CD8-positive, alpha-beta T cell (primary cell): ENCODE measurements at places on chromosomes 4 and X. TPM values are rescaled to one million over a fixed set of nuclear protein-coding genes. Genes with fewer than 3 reads are reported as not detected.

Gene COL4A5
- not detected for total RNA-seq

DNA sequence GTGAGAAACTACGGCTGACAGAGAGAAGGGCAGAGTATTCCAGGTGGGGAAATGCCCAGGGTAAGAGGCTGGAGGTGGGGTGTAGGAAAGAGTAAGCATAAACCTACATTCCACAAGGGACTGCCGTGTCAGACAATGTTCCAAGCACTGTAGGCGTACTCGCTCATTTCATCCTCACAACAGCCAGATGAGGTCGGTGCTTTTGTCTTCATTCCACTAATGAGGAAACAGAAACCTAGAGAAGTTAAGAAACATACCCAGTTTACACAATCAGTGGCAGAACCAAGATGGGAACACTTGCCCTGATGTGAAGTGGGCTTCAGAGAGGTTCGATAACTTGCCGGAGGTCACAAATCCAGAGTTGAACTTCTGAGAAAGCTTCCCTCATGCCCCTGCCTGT lies 4.6 kb downstream of the SASH3 start:
- no peak for DNase-seq

DNA sequence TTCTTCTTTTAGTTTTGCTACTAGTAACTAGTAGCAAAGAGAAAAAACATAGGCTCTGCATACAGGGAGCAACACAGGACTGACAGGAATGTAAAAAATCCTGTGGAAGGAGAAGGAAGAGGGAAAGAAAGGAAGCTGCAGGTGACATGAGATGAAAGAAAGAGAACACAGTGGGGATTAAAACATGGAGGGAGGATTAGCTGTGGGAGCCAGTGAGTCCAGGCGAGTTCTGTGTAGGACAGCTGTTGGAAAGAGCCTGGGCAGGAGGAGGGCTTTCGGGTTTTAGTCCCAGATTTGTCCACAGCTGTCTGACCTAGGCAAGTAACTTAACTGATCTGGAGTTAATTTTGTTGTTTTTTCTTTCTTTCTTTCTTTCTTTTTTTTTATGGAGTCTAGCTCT lies 21.6 kb downstream of the CCNG2 start:
- DNase-seq = no peak

DNA sequence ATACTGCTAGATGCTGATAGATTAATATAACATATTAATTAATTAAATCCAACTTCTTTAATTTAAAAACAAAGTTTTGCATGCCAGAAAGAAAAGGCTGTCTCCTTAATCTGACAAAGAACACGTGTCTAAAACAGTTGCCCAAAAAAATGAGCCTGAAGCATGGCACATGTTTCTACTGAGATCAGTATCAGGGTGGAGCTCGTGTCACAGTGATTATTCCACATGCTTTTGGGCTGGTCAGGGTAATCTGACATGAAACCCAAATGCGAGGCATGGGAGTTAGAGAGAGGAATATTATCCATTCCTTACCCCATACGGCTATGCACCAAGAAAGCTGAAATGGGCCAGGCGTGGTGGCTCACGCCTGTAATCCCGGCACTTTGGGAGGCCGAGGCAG lies 79.4 kb upstream of the ADRA2C start:
- DNase-seq = no peak

- no peak for DNase-seq
Measured at GRCh38 chr4:85370400-85371032, 104.4 kb upstream of the ARHGAP24 start.

DNA sequence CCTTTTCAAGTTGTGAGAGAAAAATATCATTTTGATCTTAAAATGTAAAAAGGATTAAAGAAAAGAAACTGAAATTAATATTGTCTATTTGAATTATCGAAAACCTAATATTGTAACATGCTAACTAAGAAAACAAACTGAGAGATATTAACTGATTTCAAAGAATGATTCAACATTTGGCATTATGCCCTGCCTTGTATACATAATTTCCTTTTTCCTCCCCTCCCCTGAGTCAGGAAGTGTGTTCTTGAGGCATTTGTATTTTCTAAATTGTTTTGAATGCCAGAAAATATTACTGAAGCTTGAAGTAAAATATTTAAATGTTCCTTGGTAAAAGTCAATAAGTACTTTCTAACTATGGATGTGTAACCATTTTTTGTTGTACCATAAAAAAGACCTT lies 49.4 kb downstream of the RPS6KA3 start:
- DNase-seq = no peak

GRCh38 chr4:163350672-163351071 lies 7.0 kb downstream of the NPY5R start:
- no peak for DNase-seq

GRCh38 chr4:1597021-1597931 lies 86.8 kb downstream of the FAM53A start:
- no peak for DNase-seq

Gene PDE5A
- 0.11 TPM for total RNA-seq

- DNase-seq = no peak
Measured at GRCh38 chr4:76544725-76545124, 109.7 kb downstream of the SHROOM3 start.

GRCh38 chr4:16582036-16582435 lies 316.4 kb downstream of the LDB2 start:
- DNase-seq = no peak

DNA sequence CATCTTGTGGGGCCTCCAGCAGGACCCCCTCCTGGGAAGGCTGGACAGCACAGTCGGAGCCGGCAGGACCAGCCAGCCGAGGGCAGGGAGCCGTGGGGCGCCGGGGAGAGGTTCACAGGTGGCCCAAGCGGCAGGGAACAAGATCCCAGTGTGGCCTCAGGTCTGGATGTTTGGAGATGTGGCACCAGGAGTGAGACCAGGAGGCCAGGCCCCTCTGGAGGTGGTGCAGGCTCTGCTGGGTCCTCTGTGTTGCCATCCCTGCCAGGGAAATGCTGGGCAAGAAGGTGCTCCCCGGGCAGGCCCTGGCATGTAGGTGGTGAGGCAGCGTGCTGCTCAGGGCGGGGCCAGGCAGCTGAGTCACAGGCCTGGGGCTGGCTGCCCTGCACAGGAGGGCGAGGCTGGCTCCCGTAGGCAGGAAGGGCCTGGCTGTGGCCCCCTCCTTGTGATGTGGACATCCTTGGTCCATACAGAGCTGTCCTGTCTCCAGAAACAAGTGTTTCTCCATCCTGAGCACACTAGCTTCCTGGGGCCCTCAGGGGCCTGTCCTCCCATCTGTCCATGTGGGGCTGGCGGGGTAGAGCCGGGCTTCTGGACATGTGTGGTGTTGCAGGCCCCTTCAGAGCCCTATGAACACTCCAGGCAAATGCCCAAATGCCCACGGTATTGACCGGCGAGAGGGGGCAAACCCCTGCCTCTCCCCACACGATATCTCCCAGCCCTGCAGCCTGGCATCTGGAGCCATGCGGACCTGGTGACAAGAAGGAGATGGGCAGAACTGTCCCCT lies 4.8 kb upstream of the HGFAC start:
- no peak for DNase-seq
